ENCODE measurements at places on chromosomes 2 and 18.

GRCh38 chr2:64426183-64426952, 27.6 kb upstream of the LGALSL start:
- DNase-seq = no peak

DNA sequence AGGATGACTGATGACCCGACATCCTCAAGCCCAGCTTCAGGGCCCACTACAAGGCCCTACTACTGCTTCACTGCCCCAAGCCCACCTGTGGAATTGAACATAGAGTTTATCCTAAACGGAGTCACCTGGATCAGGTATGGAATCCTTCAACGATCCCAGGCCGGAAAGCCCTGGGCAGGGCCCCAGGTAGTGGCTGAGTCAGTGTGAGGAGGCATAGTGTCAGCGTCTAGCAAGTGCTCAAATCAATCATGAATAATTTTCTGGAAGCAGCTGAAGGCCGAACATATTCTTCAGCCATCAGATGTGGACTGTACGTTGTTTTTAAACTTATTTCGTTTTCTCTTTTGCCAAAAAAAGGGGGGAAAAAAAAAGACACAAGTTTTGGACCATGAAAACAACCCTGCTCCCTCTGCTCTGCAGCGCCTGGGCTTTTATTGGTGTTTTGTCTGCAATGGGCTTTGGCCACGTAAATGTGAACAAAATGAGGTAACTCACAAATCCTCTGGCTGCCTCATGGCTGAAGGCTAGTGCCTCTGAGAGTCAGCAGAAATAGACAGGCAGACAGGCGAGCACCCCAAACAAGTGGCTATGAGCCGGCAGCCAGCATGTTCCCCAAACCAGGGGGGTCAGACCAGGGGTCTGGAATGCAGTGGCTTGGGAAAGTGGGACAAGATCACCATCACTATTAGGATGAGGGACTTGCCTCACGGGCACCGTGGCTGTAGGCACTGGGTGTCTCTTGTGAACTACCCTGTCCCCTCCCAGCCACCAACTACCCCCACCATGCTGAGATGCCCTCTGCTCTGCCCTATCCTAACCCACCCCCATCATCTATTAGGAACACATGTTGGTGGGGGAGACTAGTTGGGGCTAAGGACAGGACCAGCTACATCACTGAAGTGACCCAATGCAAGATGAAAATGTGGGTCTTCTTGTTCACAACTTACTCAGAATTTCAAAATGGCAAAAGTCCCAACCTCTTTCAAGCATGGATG, 51.4 kb downstream of the TTC32 start:
- DNase-seq = no peak

- no peak for DNase-seq
Observed at GRCh38 chr2:96131813-96132745, 6.2 kb downstream of the ASTL start.

- DNase-seq = no peak
Observed at GRCh38 chr18:45231617-45232016, 383.7 kb upstream of the SLC14A2 start.

DNA sequence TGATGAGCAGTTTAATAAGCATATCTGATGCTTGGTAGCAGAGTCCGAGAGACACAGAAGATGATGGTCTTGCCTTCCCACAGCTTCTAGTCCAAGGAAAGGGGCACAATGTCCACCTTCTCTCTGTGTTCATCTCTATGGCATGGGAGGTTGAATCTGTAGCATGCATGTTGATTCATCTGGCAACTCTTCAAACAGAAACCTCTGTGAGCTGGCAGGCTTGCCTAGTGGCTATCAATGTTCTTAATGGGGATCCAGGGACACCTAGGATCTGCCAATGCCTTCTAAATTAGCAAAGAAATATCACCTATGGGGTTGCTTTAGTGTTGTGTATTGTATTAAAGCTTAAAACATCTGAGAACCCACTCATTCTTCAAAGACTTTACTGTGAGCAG, 170.8 kb downstream of the INO80D start:
- no peak for DNase-seq

- DNase-seq = no peak
Observed at GRCh38 chr18:48249854-48250253, 159.3 kb downstream of the ZBTB7C start.

GRCh38 chr2:195495966-195496365, 161.1 kb upstream of the SLC39A10 start:
- no peak for DNase-seq

DNA sequence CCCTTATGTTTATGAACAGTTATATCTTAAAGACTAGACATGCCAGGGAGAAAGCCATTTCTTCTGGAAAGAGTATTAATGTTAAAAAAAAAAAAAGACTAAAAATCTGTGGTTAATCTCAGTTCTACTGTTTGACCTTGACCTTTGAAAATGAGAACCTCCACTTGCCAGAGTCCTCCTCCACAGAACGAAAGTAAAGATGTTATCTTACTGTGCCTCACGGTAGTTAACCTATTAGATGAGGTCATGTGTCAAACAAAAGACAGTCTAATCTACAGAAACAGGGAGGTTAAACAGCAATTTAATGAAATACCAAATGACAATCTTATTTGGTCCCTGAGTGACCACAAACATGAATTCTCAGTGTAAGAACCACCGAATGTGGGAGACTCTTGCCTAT, 51.2 kb downstream of the SLC14A2 start:
- DNase-seq = peak; percentile 53

GRCh38 chr2:234694244-234695013, 197.5 kb upstream of the ARL4C start:
- DNase-seq = no peak

DNA sequence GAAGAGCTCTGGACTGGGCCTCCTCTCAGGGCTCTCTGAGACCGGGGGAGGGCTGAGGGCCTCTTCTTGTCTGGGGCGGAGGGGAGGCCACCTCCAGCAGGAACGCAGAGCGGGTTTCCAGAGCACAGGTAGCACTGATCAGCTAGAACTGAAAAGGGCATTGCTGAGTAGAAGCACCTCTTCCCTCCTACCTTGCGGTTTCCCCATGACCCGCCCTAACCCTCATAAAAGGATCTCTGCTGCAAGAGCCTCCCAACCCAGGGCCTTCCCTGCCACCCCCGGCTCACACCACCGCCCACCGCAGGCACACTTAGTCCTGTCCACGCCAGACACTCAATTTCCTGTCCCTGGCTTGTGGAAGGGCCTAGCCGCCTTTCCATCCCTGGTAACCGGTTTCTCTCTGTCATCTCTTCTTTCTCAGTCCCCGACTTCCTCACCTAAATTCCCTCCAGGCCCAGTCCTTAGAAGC, 966 bp downstream of the ADCY3 start:
- no peak for DNase-seq

DNA sequence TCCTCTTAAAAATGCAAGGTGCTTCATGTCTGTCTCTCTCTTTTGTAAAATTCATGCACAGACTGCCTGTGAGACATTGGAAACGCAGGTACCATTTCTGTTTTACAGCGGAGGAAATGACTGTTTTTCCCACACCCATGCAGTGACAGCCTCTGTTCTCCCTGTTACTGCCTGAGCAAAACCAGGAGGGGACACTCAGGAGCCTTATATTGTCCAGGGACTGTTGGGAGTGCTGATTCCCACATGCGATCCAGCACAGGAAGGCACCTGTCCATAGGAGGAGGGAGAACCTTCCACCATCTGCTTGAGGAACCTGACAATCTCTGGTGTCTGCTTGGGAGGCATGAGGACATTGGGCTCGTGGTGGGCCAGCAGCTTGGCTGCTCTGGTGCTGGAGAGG, 36.9 kb upstream of the RAB6D start:
- no peak for DNase-seq

DNA sequence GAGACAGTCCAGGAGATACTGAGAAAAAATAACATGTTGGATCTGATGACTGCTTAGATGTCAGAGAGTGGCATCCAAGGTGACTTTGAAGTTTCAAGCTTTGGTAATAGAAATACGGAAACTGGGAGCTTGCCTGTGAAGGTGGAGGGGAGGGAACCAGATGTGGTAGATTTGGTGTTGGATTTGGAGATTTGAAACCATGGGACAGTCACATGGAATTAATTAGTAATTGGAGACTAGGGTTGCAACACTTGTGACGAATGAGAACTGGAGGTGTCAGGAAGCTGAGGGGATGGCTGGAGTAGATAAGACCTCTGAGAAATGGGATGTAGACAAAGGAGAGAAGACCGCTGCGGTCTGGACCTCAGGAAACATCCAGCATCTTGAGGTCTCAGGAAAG, 46.7 kb downstream of the RPL37A start:
- DNase-seq = peak; percentile 54

DNA sequence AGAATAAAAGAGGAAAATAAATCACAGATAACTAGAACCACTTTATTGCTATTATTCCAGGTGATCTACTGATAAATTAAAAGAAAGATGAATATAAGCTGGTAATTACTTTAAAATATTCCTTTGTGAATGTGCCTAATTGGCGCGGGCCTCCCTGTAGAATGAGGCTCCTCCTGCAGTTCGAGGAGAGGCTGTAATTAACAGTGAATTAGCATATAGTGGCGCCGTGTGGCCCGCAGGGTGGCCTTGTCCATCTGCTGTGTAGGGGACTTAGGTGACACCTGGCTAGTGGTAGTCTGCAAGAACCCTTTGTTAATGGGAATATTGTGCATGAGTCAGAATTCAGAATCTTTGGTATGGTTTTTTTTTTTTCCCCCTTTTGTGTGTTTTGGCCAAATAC, 119.8 kb downstream of the AGAP1 start:
- DNase-seq = no peak

DNA sequence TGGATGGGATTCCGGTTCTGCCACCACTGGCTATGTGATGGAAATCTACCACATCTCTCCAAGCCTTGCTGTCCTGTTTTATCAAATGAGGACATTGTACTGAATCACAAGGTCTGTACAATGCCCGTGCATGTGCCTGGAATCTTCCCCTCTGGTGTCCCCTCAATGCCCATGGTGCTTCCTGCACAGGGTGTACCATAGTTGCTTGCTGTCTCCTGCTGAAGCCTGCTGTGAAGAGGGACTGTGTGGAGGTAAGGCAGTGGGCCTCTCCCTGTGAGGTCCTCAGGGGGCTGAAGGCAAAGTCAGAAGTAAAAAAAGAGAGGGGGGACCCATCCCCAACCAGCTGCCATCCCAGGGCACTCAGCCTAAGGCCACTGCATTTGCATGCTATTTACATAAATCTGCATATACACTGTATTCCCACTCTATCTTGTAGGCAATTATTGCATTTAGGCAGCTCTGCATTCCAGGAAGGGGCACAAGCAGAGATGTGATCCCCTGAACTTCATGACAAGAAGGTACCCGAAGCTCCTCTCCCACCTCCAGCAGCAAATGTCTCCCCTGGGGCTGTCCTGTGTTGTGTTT, 9.1 kb upstream of the STEAP3 start:
- DNase-seq = no peak

DNA sequence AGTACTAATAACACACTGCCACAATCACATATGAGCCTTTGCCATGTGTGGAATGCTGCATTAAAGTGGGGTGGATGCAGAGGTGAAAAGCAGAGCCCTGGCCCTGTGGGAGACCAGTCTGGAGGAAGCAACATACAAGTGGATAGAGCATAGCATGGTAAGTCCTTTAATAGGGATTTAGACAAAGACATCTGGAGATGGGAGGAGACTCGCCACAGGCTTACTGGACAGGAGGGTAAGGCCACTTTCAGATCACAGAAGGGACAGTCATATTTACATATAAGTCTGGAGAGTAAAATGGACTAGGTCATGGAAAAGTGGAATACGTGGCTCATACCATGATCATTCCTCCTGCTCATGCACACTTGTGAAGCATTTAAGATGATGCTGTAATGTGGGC, 84.3 kb downstream of the PPP1R1C start:
- no peak for DNase-seq

GRCh38 chr2:159275111-159275510, 11.4 kb downstream of the WDSUB1 start:
- no peak for DNase-seq

DNA sequence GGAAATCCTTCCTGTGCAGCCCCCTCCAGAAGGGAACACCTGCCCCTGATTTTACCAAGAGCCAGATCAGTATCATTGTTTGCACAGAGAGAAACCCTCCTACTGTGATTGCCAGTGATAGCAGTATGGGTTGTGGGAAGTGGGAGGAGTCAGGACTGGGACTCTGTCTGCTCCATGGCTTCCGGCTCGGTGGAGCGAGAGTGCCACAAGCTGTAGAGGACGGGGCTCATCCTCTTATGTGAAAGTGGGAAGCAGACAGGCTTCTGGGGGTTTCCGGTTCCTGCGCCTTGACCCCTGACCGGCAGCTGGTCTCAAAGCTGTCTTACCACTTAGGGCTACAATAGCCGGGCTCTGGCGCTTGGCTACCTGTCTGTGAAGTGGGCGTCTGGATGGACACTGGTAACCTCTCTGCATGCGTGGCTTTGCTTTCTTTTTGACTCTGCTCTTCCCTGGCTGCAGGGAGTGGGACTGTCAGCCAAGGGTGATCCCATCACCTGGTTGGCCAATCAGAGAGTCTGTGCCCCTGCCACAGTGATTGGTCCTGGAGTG, 79.7 kb downstream of the BCL2L11 start:
- no peak for DNase-seq

- DNase-seq = no peak
Observed at GRCh38 chr2:209316141-209316540, 107.7 kb upstream of the MAP2 start.

- no peak for DNase-seq
Observed at GRCh38 chr2:50335433-50335832, 696.5 kb downstream of the NRXN1 start.

DNA sequence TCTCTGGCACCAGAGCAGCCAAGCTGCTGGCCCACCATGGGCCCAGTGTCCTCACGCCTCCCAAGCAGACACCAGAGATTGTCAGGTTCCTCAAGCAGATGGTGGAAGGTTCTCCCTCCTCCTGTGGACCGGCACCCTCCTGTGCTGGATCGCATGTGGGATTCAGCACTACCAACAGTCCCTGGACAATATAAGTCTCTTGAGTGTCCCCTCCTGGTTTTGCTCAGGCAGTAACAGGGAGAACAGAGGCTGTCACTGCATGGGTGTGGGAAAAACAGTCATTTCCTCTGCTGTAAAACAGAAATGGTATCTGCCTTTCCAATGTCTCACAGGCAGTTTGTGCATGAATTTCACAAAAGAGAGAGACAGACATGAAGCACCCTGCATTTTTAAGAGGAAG, 47.7 kb upstream of the TUBA3E start:
- no peak for DNase-seq

- no peak for DNase-seq
Observed at GRCh38 chr2:237299906-237300305, 114.1 kb downstream of the COL6A3 start.

- no peak for DNase-seq
Observed at GRCh38 chr2:231117148-231117547, 7.7 kb downstream of the HTR2B start.

- DNase-seq = no peak
Observed at GRCh38 chr2:238427435-238428162, 872 bp downstream of the ASB1 start.

GRCh38 chr2:88254437-88255091, 84.4 kb downstream of the THNSL2 start:
- DNase-seq = no peak

DNA sequence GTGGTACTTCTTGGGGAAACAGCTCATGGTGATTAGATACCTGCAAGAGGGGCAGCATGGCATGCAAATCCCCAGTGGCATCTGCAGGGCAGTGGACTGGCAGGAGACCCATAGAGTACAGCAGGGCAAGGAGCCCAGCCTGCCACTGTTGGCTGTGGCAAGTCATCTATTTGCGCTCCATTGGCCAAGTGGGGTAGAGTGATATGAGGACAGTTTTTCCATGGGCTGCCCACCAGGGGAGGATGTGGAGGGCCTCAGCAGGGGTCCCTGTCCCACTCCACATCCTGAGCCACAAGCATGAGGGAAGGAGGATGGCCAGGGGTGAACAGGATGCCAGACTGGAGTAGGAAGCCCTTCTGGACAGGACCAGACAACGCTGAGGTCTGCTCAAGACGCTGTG, 50.9 kb upstream of the OTOF start:
- DNase-seq = no peak

Data from GF-D8 (cell line).